ENCODE measurements at places on chromosomes 4 and X.

GRCh38 chr4:75035321-75035720, 102.4 kb downstream of the PARM1 start:
- DNase-seq = no peak

GRCh38 chr4:151753056-151753455, 7.8 kb downstream of the GATB start:
- DNase-seq = no peak

- DNase-seq = no peak
Observed at GRCh38 chr4:58739275-58739674, 1629.1 kb upstream of the IGFBP7 start.

- peak; percentile 10 for DNase-seq
Observed at GRCh38 chr4:153008578-153009199, 72.6 kb downstream of the FHDC1 start.

DNA sequence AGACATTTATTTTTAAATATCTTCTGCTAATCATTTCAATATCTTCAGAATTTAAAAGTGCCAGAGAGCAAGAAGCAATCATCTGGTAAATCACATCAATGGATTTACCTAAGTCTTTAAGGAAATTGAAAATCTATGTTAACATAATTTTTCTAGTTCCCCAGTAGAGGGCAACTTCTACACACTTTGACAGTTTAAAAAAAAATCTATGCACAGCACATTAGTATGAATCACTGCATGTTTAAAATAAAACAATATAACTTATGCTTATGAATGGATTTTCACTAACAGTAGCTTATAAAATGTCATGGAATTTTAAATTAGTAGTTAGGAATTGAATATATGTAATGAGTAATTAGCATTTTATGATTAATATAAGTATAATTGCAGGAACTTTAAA, 126.5 kb downstream of the REELD1 start:
- no peak for DNase-seq

DNA sequence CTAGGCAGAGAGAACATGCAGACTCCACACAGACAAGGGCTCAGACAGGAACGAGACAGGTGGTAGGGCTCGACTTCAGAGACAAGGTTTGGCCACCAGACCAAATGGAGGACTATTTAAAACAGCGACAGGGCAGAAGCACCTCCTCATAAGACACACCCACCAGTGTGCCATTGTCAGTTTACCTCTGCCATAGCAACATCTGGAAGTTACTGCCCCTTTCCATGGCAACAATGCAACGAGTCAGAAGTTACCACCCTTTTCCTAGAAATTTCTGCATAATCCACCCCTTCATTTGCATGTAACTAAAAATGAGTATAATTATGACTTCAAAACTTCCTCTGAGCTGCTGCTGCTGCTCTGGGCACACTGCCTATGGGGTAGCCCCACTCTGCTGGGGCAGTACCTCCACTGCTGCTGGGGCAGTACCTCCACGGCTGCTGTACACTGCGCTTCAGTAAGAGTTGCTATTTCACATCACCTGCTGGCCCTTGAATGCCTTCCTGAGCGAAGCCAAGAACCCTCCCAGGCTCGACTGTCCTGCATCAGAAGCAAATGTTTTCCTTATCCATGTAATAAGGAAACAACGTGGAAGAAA, 2222.3 kb upstream of the AGA start:
- no peak for DNase-seq

- DNase-seq = no peak
Observed at GRCh38 chrX:119040432-119040831, 32.4 kb upstream of the CT47C1 start.

DNA sequence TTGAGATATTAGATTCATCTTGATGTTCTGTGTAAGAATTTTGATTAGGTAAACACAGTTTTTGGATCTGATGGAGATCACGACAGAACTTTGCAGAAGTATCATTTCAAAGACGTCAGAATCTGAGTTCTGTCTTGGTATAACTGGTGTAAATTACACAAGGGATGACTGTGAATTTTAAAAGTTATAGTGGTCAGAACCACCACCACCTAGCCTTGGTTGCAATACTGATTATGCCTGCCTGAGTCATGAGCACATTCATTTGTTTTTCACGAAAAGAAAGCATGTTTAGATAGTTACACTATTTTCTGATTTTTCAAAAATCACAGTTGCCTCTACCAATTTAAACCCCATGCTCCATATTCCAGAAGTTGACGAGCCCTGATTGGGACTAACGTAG, 54.8 kb downstream of the ZFX start:
- DNase-seq = no peak

- no peak for DNase-seq
Observed at GRCh38 chr4:8343262-8343966, 73.9 kb downstream of the HTRA3 start.

DNA sequence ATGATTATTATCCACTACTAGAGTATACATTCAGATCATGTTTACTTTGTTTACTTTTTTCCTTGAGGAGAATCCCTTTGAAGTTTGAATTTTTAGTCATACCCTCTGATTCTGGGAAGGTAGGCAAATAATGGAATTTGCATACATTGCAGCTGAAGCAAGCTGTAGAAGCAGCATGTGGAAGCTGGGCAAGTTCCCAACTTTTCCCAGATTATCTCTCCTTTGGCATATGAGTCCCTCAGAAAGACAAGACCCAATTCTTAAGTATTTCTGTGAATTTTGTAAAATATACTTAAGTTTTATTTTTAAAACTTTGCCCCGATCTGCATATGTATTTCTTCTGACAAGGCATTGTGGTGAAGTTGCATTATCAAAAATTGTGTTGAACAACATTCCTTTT, 94.9 kb downstream of the CNKSR2 start:
- DNase-seq = no peak

DNA sequence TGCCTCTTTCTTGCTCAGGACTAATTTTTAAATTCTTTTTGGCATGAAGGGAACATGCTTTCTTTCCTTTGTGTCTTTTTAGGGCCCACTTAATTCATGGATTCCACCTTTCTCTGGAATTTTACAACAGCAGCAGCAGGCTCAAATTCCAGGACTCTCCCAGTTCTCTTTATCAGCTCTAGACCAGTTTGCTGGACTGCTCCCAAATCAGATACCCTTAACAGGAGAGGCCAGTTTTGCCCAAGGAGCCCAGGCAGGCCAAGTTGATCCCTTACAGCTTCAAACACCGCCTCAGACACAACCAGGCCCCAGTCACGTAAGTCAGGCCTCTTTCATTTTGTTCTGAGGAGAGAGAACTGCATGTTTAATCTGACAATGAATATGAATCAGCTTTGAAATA, 2.3 kb downstream of the ODAM start:
- DNase-seq = no peak

- DNase-seq = no peak
Observed at GRCh38 chrX:95885074-95885473, 799.6 kb upstream of the DIAPH2 start.
